ENCODE measurements at places on chromosomes 3 and 15.

DNA sequence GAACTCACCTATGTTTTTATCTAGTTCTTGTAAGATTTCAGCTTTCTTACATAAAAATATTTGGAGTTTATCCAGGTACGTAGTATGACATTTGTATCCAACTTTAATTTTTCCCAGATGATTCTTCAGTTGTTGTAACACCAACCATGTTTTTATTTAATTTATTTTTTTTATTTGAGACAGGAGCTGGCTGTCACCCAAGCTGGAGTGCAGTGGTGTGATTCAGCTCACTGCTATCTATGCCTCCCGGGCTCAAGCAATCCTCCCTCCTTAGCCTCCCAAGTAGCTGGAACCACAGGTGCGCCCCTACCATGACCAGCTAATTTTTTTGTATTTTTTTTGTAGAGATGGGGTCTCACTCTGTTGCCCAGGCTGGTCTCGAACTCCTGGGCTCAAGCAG is 6.6 kb downstream of the XYLB start:
- DNase-seq: no peak

- DNase-seq: no peak
Observed at GRCh38 chr15:52228921-52229320, 37.7 kb upstream of the GNB5 start.

- DNase-seq: no peak
Observed at GRCh38 chr15:62880278-62880677, 162.3 kb upstream of the TPM1 start.

DNA sequence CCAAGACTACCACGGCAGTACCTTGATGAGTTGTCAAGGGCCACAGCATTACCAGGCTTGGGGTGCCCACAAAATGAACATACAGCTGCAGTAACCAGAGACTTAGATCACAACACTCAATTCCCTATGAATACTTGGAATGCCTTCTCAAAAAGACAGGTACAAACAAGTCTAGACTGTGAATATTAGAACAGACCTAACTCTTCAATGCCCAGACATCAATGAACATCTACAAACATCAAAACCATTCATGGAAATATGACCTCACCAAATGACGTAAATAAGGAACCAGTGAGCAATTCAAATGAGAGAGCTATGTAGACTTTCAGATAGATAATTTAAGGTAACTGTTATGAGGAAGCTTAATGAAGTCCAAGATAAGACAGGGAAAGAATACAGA is 185.1 kb upstream of the POU1F1 start:
- DNase-seq: no peak

- DNase-seq: no peak
Observed at GRCh38 chr3:14481646-14482036, 58.5 kb downstream of the GRIP2 start.

DNA sequence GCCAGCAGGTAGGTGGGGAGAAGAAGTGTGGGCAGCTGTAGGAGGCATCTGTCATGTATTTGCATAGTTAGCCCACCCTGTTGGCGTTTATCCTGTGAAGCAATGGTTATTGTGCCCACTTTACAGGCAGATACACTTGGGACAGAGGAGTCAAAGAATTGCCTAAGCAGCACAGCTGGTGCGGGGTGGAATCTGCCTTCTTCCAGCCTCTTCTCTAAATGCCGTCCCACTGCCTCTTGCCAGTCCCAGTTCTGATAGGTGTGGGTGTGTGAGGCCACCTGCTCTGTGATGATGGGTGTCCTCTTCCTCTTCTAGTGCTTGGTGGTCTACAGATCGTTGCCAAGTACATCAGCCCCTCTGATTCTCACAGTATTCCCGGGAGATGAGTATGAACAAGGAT is 80.9 kb downstream of the ABHD5 start:
- DNase-seq: no peak

DNA sequence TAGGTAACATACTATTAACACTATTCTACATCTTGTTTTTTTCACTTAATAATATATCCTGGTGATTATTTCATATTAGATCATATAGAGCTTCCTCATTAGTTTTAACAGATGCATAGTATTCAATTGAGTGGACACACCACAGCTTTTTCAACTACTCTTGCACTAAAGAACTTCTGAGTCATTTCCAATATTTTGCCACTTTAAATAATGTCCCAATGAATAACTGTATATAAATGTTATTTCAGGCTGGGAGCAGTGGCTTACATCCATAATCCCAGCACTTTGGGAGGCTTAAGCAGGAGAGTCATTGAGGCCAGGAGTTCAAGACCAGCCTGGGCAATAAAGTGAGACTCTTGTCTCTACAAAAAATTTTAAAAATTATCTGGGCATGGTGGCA is 26.9 kb downstream of the MAP1A start:
- no peak for DNase-seq

- DNase-seq: no peak
Observed at GRCh38 chr3:69411346-69411745, 25.5 kb upstream of the FRMD4B start.

GRCh38 chr3:193736616-193737015 is 143.6 kb downstream of the OPA1 start:
- no peak for DNase-seq

GRCh38 chr3:111519178-111519855 is 22.7 kb upstream of the CD96 start:
- DNase-seq: no peak

- no peak for DNase-seq
Observed at GRCh38 chr15:73681856-73682599, 2.2 kb upstream of the CD276 start.

DNA sequence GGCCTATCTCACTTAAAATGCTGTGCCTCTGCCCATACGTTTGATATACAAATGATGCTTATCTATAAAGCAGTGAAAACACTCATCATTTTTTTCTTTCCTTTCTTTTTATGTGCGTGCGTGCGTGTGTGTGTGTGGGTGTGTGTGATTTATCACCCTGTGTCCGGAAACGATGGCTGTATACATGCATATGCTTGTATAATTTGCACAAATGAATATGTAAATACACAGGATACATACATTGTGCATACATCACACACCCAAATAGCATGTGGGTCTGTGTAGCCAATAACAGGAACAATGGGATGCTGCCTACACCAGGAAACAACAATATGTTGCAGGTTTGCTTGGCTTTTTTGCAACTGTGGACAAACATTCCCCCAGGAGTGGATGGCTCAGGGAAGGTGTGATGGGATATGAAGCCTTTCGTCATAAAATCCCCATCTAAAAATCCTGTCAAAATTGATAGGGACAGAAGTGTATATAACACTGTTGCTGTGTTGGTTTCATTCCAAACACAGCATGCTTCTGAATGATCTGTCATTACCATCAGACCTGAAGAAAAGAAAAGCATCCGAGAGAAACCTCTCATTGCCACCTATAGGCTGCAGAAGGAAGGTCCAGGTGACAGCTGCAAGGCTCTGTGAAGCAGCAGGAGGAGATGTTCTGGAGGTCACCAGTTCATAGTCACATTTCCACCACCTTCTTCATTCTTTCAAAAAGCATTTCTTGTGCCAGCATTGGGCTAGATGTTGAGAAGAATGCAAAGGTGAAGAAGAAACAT is 503.9 kb upstream of the NR2F2 start:
- no peak for DNase-seq

- no peak for DNase-seq
Observed at GRCh38 chr15:101559952-101560351, 70.4 kb upstream of the PCSK6 start.

DNA sequence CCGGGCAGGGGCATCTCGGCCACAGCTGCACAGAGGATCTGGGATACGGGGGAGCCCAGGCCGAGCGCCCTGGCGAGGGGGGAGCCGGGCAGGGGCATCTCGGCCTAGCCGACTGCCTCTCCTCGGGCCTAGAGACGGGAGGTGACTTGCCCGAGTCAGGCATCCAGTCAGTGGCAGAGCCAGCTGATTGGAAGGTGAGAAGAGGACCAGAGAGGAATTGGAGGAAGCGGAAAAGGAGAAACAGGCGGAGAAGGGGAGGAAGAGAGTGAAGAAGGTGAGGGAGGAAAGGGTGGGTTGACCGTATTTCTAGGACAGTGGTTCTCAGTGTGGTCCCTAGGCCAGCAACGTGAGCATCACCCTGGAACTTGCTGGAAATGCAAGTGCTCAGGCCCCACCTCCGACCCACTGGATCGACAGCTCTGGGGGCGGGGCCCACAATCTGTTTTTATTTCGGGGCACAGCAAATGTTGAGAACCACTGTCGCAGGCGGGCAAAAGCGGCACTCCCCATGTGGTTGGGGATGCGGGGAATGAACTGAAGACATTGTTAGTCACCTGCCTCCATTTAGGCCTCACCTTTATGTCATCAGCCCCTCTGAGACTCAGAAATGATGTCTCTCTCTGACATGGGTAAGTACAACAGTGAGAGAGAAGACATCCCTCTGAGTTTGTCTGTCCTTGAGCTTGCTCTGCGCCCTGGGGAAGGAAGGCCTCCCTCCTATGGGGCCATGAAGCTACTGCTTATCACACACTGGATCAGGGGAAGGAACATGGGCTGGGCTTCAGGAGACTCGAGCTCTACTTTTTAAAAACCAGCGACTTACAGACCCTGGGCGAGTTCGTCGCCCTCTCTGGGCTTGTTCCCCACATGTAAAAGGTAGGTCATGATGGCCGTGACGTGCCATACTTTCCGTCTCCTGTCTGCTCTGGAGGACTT is 1.0 kb upstream of the MELTF start:
- DNase-seq: no peak

- no peak for DNase-seq
Observed at GRCh38 chr15:40847223-40847961, 3.5 kb downstream of the SPINT1 start.

DNA sequence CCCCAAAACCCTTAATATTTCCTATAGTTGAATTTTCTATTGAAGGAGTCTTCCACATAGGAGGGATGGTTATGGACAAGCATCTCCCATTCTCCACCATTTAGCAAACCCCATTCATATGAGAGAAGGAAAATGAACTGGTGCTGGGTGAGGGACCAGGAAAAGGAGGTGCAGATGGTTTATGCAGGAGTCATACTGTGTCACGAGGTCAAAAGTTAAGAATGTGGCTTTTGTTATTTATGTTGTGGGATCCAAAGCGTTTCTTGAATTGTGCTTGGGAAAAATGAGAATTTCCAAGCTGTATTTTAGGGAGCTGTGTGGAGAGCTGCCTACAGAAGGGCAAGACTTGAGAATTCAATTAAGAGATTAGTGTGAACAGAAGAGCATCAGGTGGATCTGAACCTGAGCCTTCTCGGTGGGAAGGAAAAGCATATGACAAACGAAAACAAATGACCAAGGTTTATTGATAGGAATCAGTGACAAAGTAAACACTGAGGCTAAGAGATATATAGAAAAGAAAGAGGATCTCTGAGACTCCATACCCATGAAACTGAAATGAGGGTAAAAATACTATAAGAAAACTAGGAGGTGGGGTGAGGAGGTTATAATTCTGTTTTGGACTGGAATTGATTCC is 473.3 kb upstream of the NR2F2 start:
- no peak for DNase-seq

DNA sequence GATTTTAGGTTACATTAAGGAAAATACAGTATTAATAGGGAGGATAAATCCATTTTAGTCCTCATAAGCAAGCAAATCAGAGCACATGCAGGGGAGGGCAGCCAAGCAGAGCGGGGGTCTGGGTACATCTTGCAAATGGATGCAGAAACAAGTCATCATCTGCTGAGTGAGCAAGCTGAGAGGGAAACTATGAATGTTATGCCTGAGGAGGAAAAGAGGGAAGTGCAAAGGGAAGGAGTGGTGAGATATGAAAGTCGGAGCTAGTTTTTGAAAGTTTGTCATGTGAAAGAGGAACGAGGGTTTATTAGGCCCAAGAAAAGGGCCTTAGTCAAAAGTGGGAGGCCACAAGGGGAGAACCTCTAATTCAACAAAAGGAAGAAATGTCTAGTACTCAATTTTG is 15.4 kb downstream of the PTX3 start:
- no peak for DNase-seq

- no peak for DNase-seq
Observed at GRCh38 chr15:73382115-73382514, 13.4 kb upstream of the HCN4 start.

DNA sequence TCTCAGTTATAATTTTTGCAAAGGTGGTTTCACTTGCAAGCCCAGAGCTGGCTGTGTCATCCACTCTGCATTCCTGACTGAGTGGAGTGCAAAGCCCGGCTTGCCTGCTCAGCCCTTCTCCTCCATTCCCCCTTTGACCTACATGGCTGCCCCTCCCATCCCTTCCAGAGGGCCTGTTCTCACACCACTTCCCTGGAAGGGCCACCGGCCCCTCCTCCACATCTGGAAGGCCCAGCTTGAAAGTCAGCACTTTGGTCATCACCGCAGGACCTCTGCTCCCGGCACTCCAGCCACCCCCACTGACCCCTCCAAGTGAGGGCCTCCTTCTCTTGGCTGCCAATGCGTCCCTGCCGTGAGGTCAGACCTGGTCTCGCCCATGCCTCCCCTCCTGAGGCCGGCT is 74.1 kb upstream of the RNF7 start:
- DNase-seq: no peak

DNA sequence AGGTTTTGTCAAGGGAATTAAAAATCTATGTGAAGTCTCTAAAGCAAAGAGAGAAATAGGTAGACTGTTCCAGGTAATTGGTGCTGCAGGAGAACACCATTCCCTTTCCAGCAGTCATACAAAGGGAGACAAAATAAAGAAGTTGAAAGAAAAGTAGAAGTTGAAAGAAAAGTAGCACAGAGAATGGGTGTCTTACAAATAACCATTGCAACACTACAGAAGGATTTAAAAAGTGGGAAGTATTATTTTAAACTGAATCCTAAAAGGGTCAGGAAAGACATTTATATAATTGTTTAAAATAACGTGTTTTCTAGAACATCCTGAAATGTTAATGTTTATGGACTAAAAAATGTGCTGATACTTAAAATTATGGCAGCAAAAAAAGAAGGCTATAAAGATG is 223.8 kb downstream of the RSRC1 start:
- no peak for DNase-seq

GRCh38 chr15:63018639-63019038 is 23.9 kb upstream of the TPM1 start:
- DNase-seq: no peak

GRCh38 chr15:52652984-52653383 is 26.2 kb downstream of the ATOSA start:
- DNase-seq: no peak

- DNase-seq: no peak
Observed at GRCh38 chr3:179716811-179717210, 64.0 kb downstream of the USP13 start.

DNA sequence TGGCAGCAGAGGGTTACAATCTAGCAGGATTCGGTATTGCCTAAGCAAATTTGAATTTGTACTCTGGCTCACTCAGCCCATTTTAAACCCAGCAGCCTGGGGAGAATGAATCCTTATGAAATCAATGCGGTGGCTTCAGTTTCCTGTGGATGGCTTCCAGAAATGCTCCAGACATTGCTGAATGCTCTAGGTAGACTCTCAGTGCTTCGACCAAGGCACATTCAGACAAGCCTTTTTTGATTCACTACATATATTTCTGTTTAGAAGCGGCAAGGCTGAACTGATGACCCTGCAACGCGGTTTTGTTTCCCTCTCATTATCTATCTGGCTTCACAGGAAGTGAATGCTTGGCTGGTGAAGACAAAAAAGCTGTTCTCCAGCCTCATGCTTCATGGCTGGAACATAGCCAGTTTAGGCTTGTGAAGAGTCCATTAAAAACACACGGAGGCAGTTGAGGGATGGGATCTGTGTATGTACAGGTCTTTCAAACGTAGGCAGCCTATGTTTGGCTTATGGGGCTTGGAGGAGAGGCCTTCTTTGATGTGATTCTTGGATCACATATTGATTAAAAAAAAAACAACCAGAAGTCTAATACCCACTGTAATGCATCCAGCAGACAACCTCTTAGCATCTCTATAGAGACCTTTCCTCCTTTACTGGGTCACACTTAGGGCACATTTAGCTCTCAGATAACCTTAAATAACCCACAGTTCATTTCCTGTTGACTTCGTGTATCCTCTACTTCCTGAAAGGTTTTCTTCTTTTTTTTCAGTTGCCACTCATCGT is 400.2 kb upstream of the TBL1XR1 start:
- no peak for DNase-seq
